ENCODE measurements at places on chromosomes 6 and 20. TPM values are rescaled to one million over a fixed set of nuclear protein-coding genes. Genes with fewer than 3 reads are reported as not detected.

Gene GRM1
- total RNA-seq, result not detected

Gene CASS4
- 6.9 TPM for total RNA-seq

Gene TCF21
- total RNA-seq, result not detected

Gene CST4
- total RNA-seq, result not detected

Gene HCRTR2
- total RNA-seq, result not detected

Gene DNMT3B
- total RNA-seq, result 3.2 TPM

Gene RAB44
- total RNA-seq, result 0.05 TPM

Gene CAGE1
- total RNA-seq, result 0.25 TPM

Gene BANF2
- not detected for total RNA-seq

Gene MCHR2
- total RNA-seq, result not detected

Gene SYCP2L
- not detected for total RNA-seq

Gene FOXP4
- 25.9 TPM for total RNA-seq

Gene CRISP3
- not detected for total RNA-seq

Gene EHMT2
- total RNA-seq, result 64.7 TPM

Gene SRSF6
- 128 TPM for total RNA-seq

Gene PTGIS
- total RNA-seq, result 1.8 TPM

All from activated T-cell treated with anti-CD3 and anti-CD28 coated beads, Interleukin-2, amount 50 U/mL, for 72 hours (primary cell).